ENCODE measurements at places on chromosomes 12 and 14. TPM values are rescaled to one million over a fixed set of nuclear protein-coding genes. Genes with fewer than 3 reads are reported as not detected.

Gene ZNF839
- 23.3 TPM for total RNA-seq

Gene KRT74
- not detected for total RNA-seq

Gene TRIM9
- 4.7 TPM for total RNA-seq

Gene C12orf54
- not detected for total RNA-seq

Gene BCL2L14
- total RNA-seq: not detected

Gene KRT77
- total RNA-seq: not detected

Gene ATL1
- total RNA-seq: 1.1 TPM

Gene LBHD2
- total RNA-seq: not detected

Gene PPP1R1A
- not detected for total RNA-seq

Gene HSPB8
- not detected for total RNA-seq

Gene SYNE2
- 212 TPM for total RNA-seq

Gene TAS2R8
- total RNA-seq: not detected

Gene SRRM4
- total RNA-seq: not detected

Gene CCT2
- 270 TPM for total RNA-seq

Gene PLEKHG3
- not detected for total RNA-seq

Gene TOMM20L
- total RNA-seq: not detected

Gene TMEM63C
- 4.7 TPM for total RNA-seq

Gene KCNC2
- not detected for total RNA-seq

Gene LEMD3
- total RNA-seq: 33.0 TPM

Gene FAR2
- not detected for total RNA-seq

Gene KRT3
- not detected for total RNA-seq

Gene EPYC
- total RNA-seq: not detected

Gene ZNF891
- 5.0 TPM for total RNA-seq

Gene PRKAB1
- 45.1 TPM for total RNA-seq

Gene CD27
- 48.3 TPM for total RNA-seq

Gene ANKS1B
- total RNA-seq: 5.4 TPM

Gene ANKRD33
- not detected for total RNA-seq

Gene SCNN1A
- total RNA-seq: 1.0 TPM

Gene FOXG1
- total RNA-seq: not detected

Gene BHLHE41
- not detected for total RNA-seq

Gene TAS2R43
- total RNA-seq: 3.0 TPM

Gene RNASE2
- not detected for total RNA-seq

Gene TMCC3
- 9.4 TPM for total RNA-seq

Gene SALL2
- total RNA-seq: 15.9 TPM

Gene THTPA
- 15.4 TPM for total RNA-seq

Gene CCDC177
- not detected for total RNA-seq

Gene KLHL33
- total RNA-seq: 0.09 TPM

Gene PLEKHG7
- total RNA-seq: 0.29 TPM
